ENCODE measurements at places on chromosomes 7 and 10.

DNA sequence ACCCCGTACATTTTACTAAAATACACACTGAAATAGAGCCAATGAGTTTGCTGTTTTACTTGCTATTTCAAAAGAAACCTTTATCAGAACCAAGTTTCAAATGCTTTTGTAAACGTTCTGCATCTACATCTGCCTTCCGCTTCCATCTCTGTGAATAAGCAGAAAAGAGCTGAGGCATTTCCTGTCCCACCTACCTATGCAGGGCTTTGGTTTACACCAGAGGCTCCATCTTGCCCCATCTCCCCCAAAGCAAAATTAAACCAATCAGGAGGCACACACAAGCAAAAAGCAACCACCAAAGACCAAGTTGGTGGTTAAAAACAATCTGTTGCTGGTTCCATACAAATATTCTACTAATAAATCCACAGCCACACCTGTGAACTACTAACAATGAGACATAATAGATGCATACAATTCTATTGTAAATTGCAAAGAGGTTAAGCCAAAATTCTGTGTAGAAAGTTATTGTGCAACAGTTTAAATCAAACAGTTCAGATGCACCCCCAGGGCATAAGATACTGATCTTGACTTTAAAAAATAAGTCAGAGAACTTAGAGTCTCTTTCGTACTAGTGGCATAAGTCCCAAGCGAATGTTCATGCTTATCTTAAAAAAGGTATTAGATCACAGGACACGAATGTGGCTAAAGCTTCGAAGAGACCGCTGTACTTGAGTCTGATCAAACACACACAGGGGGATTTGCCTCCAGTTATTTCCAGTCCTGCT, 83.9 kb downstream of the FGFR2 start:
- no peak for DNase-seq

DNA sequence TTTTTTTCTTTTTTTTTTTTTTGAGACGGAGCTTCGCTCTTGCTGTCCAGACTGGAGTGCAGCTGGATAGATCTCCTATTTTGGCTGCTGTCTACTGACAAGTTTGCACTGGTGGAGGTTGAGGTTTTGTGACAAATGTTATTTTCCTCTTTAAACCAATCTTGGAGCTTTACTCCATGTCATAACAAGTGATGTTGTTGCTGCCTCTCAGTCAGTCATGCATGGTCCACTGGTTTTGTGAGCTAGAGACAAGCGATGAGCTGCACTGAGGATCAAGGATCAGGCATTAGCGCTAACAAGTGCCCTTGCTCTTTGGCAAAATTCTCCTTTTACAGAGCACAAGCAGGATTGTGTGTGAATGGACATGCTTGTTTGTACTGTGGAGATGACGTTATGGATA, 805 bp upstream of the WDFY4 start:
- DNase-seq, result no peak

DNA sequence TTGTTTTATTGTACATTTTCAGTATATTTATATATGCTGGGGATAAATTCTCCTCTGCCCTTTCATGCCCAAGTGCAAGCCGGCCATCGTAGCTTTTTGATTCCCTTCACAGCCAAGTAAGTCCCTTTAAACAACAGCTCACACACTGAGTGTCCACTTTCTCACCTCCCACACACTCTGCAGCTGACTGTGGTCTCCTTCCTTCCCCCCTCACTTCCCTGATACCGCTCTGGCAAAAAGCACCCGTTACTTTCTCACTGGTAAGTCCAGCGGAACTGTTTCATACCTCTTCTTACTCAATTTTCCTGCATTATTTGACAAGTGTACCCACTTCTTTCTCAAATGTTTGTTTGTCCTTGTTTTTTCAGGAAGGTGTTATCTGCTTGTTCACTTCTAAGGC, 35.2 kb downstream of the MGAM start:
- no peak for DNase-seq

- no peak for DNase-seq
Measured at GRCh38 chr10:103806395-103807187, 48.8 kb downstream of the SH3PXD2A start.

DNA sequence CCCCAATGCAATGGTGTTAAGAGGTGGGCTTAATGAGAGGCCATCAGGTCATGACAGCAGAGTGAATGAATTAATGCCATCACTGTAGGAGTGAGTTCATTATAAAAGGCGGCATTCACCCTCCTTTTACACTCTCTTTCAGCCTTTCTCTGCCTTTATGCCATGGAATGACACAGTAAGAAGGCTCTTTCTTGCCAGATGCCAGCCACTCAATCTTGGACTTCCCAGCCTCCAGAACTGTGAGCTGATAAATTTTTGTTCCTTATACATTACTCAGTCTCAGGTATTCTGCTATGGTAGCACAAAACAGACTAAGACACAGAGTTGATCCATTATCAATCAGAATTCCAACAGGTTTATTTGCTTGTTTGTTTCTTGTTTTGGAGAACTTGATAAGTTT, 3.2 kb downstream of the TCAF1 start:
- DNase-seq, result no peak

DNA sequence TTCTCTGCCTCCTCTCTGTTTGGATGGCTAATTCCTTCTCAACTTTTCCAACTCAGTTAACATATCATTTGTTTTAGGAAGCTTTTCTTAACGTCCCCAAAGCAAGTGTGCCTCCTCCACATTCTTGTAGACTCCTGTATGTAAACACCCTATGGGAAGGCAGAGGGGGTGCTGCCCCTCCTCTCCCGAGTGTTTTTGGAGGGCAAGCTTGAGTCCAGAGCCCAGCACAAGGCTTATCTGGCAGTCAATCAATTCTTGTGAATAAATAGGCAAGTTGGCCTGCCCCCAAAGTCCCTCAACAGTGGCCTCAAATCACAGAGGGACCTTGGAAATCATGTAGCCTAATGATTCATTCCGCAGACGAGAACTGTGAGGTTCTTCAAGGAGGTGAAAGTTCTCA, 305.6 kb downstream of the RPS24 start:
- DNase-seq, result no peak

GRCh38 chr10:89064748-89065147, 74.2 kb downstream of the FAS start:
- no peak for DNase-seq

DNA sequence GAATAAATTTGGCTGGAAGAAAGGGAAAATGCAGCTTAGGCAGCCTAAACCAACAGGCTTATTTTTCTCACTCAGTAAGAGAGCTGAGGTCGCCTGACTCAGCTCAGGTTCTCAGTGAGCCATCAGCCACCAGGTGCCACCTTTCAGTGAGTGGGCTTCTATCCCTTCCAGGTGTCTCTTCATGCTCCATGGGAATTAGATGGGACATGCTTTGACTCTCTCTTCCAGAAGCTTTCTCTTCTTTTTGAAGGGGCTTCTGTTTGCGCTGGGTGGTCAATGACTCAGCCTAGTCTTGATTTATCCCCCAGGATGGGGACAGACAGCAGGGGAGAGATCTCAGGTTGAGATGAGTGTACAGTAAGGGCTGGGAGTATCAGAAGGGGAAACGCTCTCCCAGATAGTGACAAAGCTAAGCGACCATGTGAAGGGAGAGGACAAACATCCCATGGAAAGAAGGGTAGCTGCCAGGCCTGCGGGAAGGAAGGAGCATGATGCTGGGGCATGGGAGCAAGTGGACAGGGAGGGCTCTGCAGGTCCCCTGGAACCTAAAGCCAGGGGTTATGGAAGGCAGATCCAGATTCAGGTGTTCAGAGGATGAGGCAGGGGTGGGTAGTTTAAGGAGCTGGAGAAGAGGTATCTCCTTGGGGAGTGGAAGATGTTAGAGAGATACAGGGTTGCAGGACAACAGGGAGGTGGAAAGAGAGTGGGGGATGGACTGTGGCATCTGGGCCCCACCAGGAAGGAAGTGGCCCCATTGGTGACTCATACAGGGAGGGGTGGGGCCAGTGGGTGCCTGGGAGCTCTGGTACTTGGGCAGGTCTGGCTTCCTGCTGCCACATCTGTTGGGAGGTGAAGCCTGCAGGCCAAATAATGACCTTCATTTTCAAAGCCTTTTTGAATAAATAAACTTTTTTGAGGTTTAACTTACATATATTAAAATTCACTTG, 32.5 kb downstream of the OGDH start:
- no peak for DNase-seq

GRCh38 chr7:31892099-31892829, 177.9 kb downstream of the PDE1C start:
- DNase-seq, result no peak

GRCh38 chr7:97002555-97003261, 2.6 kb upstream of the DLX6 start:
- DNase-seq, result no peak

DNA sequence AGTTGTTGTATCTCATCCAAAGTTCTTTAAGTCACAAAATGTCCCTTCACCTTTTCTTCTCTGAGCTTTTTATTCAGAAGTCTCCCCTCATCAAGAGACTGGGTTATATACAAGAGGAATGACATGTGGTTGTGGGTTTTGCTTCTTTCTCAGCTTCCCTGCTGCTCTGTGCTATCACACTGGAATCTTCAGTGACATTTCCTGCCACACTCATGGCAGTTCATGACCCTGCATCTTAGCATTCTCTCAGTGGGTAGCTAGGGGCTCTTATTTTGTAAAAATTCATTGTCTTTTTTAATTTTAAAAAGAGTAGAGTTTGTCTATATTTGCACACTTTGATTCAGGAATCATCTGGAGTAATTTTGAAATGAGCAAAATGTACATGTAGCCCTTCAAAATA, 236.9 kb upstream of the TMEM229A start:
- DNase-seq, result no peak

GRCh38 chr10:113609704-113610108, 54.1 kb downstream of the NRAP start:
- no peak for DNase-seq

DNA sequence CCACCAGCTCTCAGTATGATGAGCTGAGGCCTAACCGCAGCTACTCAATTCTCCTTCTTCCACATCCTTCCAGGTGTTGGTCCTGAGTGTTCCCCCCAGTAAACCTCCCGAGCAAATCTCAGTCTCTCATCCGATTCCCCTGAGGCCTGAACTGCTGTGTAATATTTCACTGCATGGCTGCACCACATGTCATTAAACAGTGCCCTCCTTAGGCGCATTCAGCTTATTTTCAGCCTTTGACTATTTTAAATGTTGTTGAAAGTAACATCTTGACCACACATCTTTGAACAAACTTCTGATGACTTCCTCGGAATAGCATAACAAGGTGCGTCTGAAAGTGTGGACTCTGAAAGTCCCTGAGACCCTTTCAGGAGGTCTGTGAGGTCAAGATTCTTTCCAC, 62.8 kb upstream of the NPS start:
- DNase-seq, result no peak

DNA sequence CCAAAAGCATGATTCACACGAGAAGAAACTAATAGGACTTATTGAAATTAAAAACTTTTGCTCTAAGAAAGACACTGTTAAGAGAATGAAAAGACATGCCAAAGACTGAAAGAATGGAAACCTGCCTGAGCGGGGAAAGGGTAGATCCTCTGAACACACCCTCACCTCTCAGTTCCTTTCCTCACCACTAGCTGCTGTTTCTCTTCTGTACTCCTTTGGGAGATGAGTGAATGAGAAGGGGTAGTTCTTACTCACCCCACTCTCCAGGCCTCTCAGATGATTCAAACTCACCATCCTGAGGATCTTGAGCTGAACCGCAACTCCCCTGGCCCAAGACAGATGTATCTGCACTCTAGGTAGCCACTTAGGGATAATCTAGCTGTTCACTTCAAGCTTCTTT, 41.9 kb downstream of the IQUB start:
- no peak for DNase-seq

DNA sequence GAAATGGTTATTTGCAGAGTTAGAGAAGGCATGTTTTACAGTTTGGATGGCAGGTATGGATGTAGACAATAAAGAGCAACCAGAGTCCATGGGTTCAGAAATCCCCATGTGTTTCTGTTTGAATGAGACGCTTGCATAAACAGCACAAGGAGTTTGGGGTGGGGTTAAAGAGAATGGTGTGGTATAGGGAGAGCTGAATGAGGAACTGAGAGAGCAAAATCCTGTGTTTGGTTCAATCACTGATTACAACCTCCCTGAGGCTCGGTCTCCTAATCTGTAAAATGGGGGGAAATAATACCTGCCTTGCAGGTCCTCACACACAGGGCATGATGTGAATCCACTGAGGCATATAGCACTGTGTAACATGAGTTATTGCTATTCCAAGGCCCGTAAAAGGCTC, 23.7 kb downstream of the CAV1 start:
- no peak for DNase-seq

DNA sequence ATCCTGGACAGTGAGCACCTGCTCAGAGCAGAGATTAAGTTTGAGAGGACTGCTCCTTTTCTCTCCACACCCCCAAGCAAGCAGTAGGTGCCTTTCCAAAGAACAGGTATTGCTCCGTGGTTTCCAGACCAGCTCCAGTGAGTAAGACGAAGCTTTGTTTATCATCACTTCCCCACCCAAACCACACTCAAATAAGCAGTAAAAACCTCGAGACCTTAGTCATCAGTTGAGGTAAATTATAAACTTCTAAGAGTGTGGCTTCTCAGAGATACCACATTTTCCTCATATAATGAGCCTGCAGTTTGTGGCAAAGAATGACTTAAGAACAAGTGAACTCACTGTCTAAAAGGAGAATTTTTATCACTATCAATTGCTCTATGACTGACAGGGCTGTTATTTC, 50.0 kb upstream of the GRB10 start:
- DNase-seq, result no peak

GRCh38 chr7:70076325-70076724, 478.1 kb downstream of the AUTS2 start:
- DNase-seq, result no peak

DNA sequence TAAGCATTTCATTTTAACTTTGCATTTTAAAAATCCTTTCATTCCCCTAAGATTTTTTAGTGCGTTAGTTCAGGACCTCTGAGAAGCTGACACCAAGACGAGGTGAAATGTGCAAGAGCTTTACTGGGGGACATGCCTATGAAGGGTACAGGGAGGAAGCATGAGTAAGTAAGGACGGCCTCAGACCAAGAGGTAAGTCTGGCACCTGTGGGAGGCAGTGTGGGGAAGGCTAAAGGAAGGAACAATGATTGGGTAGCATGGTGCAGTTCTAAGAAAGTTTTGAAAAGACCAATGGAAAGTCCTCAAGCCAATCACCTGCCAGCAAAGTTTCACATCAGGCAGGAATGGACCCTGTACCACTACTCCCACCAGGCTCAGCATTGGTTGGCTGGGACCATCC, 369.2 kb downstream of the GFRA1 start:
- no peak for DNase-seq

- DNase-seq, result no peak
Measured at GRCh38 chr7:34840176-34840785, 182.3 kb downstream of the NPSR1 start.

- no peak for DNase-seq
Measured at GRCh38 chr10:391847-392704, 256.8 kb downstream of the ZMYND11 start.

- DNase-seq, result no peak
Measured at GRCh38 chr7:125567686-125568085, 638.1 kb upstream of the POT1 start.

GRCh38 chr10:93068411-93069244, 5.1 kb upstream of the CYP26A1 start:
- no peak for DNase-seq

DNA sequence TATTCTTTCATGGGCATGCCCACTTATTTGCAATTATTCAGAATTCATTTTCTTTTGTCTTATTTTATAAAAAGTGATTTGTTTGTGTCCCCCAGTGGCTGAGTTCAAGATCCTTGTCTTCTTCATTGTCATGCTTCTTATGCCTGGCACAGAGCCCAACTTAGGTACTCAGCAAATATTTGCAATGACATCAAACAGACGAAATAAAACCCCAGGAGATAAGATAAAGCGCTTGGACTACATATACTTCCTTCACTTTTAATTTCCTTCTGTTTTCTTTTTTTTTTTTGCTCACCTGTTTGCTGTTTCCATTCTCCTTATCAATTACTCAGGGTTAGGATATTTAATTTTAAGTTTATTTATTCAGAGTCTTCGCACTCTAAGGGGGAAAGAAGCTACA, 225.0 kb downstream of the SDHAF3 start:
- DNase-seq, result peak; percentile 6

Measured in NCI-H1092 (cell line).